ENCODE measurements at places on chromosomes 7 and 10. TPM values are rescaled to one million over a fixed set of nuclear protein-coding genes. Genes with fewer than 3 reads are reported as not detected.

- DNase-seq, result no peak
Observed at GRCh38 chr10:104796823-104797222, 155.7 kb downstream of the SORCS3 start.

DNA sequence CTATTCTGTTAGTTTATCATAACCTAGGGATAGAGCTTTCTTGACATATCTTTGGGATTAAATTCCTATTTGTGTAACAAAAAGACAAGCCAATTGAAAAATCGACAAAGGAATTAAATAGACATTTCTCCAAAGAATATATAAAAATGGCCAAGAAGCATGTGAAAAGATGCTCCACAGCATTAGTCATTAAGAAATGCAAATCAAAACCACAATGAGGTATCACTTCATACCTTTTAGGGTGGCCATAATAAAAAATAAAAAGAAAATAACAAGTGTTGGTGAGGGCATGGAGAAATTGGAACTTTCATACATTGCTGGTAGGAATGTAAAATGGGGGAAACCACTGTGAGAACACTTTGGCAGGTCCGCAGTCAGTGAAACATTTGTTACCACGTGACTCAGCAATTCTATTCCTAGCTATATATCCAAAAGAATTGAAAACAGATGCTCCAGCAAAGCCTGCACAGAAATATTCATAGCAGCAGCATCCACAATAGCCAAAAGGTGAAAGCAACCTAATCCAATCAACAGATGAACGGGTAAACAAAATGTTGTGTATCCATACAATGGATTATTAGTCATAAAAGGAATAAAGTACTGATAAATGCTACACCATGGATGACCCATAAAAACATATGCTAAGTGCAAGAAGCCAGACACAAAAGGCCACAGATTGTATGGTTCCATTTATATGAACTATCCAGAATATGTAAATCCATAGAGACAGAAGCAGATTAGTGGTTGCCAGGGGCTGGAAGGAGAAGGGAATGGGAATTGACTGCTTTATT, 20.5 kb downstream of the SPAG6 start:
- no peak for DNase-seq

DNA sequence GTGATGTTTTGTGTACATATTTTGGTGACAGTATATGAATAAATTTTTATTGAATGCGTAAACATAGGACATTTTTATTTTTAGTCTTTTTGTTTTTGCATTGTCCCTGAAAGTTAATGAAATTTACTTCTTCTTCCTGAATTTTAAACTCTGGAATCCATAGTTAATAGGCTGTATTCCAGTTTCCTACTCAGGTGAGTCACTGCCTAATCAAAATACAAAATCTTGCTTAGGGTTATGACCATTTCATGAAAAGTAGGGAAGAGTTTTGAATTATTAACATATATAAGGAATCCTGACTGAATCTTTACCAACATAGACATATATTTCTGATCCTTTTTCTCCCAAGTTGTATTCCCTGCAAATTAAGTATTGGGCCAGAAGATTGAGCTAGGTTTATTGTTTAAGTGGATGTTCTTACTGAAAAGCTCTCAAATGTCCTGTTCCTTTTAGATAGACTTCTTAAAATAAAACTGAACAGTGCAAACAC, 2.6 kb downstream of the CREM start:
- DNase-seq, result no peak

Gene ATP6V0A4
- not detected for polyA plus RNA-seq

Gene FGL2
- polyA plus RNA-seq, result 2.7 TPM

- DNase-seq, result no peak
Observed at GRCh38 chr7:18386607-18387006, 108.9 kb upstream of the HDAC9 start.

- DNase-seq, result no peak
Observed at GRCh38 chr10:129969911-129970464, 5.9 kb upstream of the EBF3 start.

Gene RABGEF1
- polyA plus RNA-seq, result 5.2 TPM

Gene KIAA1549
- 0.13 TPM for polyA plus RNA-seq

DNA sequence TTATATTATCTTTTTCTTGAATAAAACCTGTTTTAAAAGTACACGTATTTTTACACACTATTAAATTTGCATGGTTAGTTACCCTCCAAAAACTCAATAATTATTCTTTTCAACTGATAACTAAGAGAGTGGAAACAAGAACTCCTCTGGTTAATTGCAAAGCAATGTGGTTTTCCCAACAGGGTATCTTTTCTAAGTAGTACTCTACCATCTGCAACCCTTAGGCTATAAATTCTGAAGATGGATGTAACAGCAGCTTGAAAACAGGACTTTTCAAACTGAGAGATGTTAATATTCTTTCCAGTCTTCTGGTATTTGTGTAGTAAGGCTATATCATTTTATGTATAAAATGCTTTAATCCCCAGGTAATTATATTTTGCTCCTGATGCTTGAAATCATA, 916.1 kb upstream of the POT1 start:
- DNase-seq, result no peak

DNA sequence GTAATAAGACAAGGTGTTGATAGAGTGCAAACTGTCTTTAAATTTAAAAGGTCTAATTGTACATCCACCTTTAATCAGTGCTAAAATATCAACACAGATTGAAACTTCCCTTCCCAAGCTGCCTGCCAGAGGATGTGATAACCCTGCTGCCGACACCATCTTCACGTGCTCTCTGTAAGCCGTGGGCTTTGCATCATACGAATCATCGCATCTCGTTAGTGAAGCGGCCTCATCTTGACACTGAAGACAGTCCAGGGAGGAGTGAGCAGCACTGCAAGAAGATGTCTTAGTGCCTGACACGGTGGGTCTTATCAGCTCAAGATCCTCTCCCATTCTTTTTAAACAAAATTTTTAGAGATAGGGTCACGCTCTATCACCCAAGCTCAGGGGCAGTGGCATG, 518.8 kb downstream of the PTPRN2 start:
- DNase-seq, result no peak

Gene ZFAND4
- 4.6 TPM for polyA plus RNA-seq

- peak; percentile 24 for DNase-seq
Observed at GRCh38 chr10:44393834-44394547, 9.1 kb upstream of the CXCL12 start.

Data from liver (tissue), 10 donors.